ENCODE measurements at places on chromosomes 12 and 14.

DNA sequence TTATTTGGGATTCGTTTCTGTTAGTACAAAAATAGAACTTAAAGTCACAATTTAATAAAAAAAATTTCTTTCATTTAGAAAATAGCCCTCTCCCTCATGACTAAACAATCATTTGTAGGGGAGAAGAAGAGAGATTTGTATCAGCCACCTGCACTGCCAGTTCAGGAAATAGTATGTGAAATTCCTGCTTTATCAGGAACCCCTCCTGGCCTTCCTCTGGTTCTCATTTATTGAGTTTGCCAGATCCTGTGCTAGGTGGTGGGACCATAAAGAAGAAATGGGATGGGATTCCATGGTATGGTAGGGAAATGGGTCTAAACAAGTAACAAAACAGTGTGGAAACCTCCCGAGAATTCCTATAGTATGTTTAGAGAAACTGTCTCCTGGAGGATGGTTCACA is 30.0 kb downstream of the RASSF8 start:
- DNase-seq: no peak

DNA sequence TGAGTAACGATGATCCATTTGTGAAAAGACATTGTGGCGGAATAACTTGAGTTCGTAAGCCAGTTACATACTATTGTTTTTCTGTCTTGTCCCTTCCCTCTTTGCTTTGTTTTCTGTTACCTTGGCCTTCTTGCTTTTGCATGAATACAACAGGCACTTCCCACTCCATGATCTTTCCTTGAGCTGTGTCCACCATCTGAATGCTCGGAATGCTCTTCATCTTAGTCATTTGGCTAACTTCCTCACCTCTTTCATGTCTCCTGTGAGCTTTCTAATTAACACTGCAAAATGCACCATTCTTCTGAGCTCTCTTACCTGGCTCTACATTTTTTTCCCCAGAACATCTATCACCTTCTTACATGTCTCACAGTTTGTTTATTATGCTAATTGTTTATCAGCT is 10.0 kb downstream of the KNTC1 start:
- DNase-seq: no peak

DNA sequence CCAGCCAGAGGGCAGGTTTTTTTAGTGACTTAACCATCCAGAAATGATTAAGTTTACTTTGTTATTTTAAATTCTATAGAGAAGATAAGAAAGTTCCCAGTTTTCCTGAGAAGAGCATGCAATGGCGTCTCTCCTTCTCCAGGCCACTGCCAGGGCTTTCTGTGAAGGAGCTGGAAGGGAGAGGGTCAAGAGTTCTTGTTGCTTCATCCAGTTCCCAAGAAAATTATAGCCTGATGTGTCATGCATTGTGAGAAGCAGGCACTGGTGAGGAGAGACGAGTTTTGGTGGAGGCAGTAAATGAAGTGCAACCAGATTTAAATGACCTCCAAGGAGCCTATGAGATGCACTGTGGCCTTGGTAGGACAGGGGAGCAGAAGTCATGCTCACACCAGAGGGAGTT is 14.2 kb downstream of the ELK3 start:
- no peak for DNase-seq

- DNase-seq: no peak
Observed at GRCh38 chr14:90758959-90759358, 57.3 kb downstream of the TTC7B start.

DNA sequence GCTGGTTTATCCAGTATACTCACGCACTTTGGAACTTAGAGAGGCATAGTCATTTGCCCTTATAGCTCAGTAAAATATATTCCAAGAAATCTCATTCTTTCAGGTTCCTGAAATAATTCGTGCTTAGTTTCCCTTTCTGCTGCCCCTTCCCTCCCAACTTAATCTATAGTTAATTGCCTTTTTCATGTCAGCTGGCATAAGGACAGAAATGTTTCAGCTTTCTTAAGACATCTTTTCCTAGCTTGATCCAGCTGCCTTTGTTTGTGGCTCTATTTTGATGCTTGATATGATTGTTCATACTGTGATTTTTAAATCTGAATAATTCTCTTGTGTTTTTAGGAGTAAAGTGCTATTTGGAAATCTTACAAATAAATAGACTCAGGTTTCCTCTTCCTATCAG is 120.0 kb upstream of the SEL1L start:
- DNase-seq: no peak

GRCh38 chr12:45458854-45459807 is 243.2 kb downstream of the ANO6 start:
- DNase-seq: no peak

DNA sequence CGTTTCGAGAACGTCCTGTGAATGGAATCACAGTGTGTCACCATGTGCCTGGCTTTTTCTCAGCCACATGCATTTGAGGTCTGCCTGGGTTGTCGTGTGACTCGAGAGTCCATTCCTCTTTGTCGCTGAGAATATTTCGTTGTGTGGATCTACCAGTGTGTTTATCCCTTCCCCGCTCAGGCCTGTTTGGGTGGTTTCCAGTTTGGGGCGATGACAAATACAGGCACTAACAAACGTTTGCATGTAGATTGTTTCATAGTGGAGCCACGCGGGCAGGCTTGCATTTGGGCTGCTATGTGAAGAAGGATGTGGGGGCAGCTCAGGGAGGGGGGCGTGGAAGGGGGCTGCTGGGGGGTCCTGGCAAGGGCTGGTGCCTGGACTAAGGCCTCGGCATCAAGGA is 14.1 kb downstream of the RIN3 start:
- no peak for DNase-seq

DNA sequence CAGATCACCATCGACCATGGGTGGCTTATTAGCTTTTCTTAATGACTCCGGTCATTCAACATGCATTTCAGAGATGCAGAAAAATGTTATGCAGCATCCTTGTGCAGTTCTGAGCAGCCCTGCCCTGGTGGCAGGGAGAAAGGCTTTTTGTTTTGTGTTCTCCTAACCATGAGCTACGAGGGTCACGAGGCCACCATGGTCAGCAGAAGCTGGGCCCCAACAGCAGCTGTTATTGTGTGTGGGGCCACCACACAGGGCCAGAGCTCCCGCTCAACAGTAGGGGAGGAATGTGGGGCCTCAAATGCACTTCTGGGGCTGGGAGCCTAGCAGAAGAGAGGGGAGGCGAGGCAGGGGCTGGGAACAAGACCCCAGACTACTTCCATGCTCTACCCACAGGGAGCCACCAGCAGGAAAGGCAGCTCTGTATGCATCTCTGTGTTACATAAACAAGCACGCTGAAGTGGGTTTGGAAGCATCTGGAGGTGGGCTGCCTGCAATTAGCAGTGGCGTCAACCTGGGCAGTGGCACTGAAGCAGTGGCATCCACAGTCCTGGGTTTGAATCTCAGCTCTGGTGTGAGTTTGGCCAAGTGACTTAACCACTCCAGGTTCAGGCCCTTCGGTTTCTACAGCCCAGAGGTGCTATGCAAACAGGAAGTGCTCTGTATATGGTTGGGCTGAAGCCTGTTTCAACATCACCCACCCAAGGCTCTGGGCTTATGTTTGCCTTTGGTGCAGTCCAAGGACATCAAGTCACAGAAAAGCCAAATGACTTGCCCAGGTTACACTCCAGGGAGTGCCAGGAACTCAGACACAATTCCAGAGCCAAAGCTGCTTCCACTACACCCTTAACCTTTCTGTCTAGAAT is 16.3 kb downstream of the GLTP start:
- DNase-seq: peak; percentile 74

GRCh38 chr14:105368910-105369652 is 29.3 kb upstream of the TEX22 start:
- no peak for DNase-seq

DNA sequence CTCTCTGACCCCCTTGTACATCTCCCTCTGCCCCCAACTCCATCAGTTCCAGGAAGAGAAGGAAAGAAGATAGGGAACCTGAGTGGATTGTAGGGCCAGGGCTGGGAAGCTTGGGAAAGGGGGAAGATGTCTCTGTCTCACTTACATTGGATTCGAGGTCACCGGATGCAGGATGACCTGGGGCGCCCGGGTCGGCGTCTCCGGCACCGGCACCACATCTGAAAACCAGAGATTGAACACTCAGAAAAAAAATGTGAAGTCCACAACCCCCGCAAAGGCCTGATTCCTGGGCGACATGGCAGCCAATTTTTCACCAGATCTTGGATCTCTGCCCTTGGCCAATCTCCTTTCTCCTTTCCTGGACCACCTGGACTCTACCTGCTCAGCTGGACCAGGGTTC is 169.4 kb upstream of the NOS1 start:
- no peak for DNase-seq

GRCh38 chr12:67651132-67651695 is 2.7 kb downstream of the DYRK2 start:
- no peak for DNase-seq

GRCh38 chr14:99564256-99564925 is 39.6 kb downstream of the CCDC85C start:
- DNase-seq: no peak

GRCh38 chr12:10669533-10669932 is 4.3 kb downstream of the STYK1 start:
- no peak for DNase-seq

DNA sequence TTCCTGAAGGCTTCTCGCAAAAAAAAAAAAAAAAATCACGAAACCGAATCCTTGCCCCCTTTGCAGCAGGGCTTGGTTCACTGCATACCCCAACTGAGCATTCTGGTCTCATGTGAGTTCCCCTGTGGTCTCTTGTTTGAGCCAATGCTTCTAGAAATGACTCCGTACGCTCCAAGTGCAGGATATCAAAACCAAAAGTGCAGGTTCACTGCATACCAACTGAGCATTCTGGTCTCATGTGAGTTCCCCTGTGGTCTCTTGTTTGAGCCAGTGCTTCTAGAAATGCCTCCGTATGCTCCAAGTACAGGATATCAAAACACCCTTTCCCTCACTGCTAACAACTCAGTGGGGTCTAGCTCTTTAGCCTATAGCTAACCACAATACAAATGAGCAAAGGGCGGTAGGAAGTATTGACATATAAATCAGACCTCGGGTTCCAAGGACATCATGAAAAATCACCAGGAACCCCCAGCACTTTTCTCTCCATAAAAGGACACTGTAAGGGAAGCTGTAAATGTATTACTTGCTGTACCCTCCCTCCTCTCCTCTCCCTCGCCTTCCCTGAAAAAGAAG is 206.3 kb upstream of the NOS1 start:
- DNase-seq: no peak

DNA sequence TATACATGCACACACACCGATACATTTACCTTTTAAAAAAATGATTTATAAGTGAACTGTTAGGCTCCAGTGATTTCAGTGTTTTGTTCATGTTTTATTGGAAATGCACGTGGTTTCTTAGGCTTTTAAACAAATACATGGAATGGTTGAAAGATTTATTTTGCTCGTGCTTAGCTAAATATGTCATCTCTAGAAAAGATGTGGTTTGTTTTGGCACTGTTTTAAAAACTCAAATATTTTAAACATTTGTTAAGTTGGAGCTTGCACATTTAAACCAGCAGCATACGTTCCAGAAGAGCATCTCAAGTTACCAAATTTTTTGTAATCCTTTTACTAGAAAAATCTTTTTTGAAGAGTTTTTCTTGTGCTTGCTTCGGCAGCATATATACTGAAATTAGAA is 44.5 kb downstream of the FOXA1 start:
- no peak for DNase-seq

DNA sequence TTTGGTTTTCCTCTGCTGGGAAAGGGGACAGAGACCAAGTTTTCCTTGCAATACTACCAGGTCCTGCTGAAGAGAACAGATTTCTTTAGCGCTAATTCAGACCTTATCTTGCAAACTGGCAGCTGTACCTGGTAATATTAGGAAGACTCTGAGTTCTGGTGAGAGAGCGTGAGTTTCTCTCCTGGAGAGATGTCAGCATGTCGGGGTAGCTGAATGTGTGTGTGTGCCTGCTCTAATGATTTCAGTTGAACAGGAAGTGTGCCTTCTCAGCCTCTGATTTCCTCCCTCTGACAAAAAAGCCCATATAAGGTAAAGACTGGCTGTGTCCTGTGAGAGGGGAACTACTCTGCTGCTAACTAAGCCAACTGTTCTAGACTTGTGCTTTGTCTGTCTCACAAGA is 10.3 kb upstream of the ERP27 start:
- DNase-seq: peak; percentile 75

DNA sequence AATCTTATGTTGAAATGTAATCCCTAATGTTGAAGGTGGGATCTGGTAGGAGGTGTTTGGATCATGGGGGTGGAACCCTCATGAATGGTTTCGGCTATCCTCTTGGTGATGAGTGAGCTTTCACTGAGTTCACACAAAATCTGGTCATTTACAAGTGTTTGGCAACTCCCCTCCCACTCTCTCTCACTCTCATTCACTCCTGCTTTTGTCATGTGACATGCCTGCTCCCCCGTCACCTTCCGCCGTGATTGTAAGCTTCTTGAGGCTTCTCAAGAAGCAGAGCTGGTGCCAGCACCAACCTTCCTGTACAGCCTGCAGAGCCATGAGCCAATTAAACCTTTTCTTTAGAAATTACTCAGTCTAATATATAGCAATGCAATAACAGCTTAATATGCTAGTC is 245.4 kb downstream of the BMP4 start:
- DNase-seq: no peak

DNA sequence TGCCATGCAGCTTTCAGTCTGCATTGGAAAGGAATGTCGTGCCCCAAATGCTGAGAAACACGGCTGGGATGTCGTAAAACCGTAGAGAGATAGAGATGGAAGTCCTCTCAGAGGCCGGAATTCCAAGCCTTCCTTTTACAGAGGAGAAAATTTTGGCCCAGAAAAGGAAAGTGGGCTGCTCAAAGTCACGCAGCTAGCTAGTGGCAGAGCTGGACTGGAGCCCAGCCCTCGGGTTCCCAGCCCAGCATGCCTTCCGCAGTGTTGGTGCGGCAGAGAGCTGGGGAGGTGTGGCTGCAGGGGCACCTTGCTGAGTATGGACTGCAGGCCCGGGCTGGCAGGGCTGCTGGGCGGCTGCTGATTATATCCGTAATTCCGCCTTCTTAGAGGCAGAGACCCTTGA is 50.3 kb downstream of the KCNA1 start:
- no peak for DNase-seq

- no peak for DNase-seq
Observed at GRCh38 chr12:65458718-65459117, 180.2 kb downstream of the MSRB3 start.

DNA sequence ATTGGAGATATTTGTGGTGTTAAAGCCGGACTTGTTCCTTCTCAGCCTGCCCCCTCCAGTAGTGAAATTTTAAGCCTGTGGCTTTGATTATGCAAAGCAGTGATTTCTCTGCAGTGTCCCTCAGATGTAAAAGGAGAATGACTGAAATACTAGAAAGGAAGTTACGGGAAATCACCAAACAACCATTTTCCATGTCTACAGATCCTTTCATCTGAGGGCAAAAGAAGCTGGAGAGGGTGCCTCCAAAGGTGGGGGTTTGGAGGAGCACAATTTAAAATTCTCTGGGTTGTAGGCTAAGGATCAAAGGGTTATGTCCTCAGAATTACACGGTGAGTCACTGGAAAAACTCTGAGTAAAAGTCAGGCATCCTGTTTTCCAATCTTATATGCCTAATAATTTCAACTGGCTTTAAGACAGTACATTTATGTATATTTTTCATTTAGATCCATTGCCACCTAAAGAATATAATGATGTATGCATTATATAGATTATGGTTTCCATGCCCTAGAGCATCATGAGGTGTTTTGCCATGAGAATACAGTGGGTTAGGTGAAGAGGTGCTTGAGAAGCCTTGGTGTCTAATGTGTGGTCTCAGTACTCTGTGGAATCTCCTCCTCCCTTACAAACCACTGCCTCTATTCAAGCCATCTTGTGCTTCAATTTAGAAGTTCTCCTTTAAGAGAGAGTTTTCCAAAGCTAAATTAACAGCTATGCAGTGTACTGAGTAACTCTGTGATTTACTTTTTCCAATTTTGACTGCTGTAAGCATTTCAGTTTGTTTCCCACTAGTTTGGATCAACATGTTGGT is 362.1 kb downstream of the RAD51B start:
- DNase-seq: no peak

GRCh38 chr12:93089805-93090569 is 160.9 kb upstream of the EEA1 start:
- DNase-seq: no peak
